ENCODE measurements at places on chromosomes 12 and 14. TPM values are rescaled to one million over a fixed set of nuclear protein-coding genes. Genes with fewer than 3 reads are reported as not detected.

- peaks cover 11% of the 10 kb centered on the region for H3K4me1 ChIP-seq
- H3K27ac ChIP-seq = no peak overlapping the region
- H3K36me3 ChIP-seq = peaks cover 16% of the 10 kb centered on the region
- H3K27me3 ChIP-seq = no peaks in the 10 kb centered on the region
Observed at GRCh38 chr14:64930085-64930843, 12.3 kb downstream of the GPX2 start.

DNA sequence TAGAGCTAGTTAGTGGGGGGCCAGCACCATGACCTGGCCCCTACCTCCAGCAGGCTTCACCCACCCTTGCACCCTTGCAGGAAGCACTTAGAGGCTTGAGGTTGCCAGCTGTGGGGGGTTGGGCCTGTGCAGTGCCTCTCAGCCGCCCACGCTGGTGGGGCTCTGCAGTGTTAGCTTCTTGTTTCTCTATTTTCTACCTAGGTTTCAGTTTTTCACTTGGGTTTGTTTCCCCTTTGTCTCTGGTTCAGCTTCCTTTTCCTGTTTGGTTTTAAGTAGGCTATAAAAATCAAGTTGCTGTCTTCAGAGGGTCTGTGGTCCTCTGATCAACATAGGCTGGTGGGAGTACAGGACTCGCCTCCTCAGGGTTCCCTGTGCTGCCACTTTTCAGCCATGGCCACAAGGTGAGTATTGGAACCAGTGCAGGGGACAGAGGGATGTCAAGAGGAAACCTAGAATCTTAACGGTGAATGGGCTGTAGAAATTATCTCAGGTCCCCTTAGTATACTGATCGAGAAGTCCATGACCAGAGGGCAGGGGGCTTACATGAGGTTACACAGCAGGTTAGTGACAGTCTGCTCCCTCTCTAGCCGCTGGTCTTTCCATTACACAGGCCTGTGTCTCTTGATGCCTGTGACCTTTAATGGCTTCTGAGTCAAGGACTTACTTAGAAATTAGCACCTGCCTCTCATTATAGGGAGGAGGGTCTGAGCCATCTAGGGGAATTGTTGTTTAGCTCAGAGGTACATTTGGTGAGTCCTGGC is at the start of gene EVL:
TSS of gene EVL (plus strand) at position 312 of the 761 bp plus-strand sequence. CDS start at position 391, 79 bp downstream.
- peak within 1 kb of the TSS; percentile 93 for H3K4me3 ChIP-seq
- no peaks in the 10 kb centered on the region for H3K27me3 ChIP-seq
- peaks cover 52% of the 10 kb centered on the region for H3K36me3 ChIP-seq
- H3K27ac ChIP-seq = peak within 1 kb of the TSS; percentile 96

DNA sequence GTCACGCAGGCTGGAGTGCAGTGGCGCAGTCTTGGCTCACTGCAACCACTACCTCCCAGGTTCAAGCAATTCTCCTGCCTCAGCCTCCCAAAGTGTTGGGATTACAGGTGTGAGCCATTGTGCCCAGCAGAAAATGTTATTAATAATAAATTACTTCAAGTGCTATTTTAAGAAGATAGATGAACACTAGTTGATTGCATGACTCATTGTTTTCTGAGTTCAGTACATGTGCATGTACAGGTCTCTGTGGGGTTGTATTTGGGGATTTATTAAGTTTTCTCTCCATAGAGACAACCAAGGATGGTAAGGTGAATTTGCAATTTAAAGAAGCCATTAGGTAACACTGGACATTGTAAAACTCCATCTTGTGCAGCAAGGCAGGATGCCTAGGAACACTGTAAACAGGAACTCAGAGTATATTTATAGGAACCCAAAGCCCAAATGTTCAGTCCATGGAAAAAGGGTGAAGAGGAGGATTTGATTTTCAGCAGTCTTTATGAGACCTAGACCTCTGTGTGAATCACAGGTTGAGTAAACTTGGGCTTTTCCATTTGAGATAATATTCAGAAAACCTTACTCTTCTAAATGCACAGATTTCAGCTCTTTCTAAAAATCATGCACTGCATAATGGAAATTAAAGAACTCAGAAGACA is 49.3 kb upstream of the TMPO start:
- no peak overlapping the region for H3K27ac ChIP-seq
- H3K4me1 ChIP-seq = no peaks in the 10 kb centered on the region
- H3K36me3 ChIP-seq = no peaks in the 10 kb centered on the region
- H3K4me3 ChIP-seq = no peak overlapping the region

GRCh38 chr14:53912021-53912420 is 44.6 kb downstream of the BMP4 start:
- no peaks in the 10 kb centered on the region for H3K4me1 ChIP-seq
- no peaks in the 10 kb centered on the region for H3K36me3 ChIP-seq
- H3K27ac ChIP-seq = no peak overlapping the region

DNA sequence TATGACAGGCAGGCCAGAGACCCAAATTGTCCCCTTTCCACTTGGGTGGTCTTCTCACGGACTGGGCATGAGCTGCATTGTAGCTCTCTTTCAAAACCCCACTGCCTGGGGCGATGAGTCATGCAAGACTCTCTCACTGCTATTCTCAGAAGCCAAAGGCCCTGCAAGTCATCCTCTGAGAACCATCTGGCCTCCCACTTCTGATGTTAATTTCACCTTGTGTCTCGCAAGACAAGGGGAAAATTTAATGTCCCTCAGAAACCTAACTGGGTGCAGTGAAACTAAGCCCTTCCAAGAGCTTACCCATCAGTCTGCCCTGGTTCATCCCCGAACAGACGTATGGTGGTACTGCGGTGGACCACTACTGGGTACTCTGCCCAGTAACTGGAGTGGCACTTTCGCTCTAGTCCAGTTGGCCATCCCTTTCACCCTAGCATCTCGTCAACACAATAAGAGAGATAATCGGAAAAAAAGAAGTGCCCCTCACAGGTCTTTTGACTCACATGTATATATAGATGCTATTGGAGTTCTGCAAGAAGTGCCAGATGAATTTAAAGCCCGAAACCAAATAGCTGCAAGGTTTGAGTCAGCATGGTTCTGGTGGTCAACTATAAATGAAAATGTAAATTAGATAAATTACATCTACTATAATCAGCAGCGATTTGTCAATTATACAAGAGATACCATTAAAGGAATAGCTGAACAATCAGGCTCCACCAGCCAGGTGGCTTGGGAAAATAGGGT is 31.3 kb upstream of the LALBA start:
- peaks cover 14% of the 10 kb centered on the region for H3K27me3 ChIP-seq
- ATAC-seq = peak; percentile 55
- no peaks in the 10 kb centered on the region for H3K4me1 ChIP-seq

- no peaks in the 10 kb centered on the region for H3K36me3 ChIP-seq
- ATAC-seq = no peak
- peaks cover 8% of the 10 kb centered on the region for H3K4me1 ChIP-seq
- H3K4me3 ChIP-seq = no peak overlapping the region
Observed at GRCh38 chr12:116672010-116672409, 65.9 kb downstream of the SPRING1 start.

- H3K4me1 ChIP-seq = no peaks in the 10 kb centered on the region
- no peak overlapping the region for H3K27ac ChIP-seq
- no peak for ATAC-seq
- peaks cover 19% of the 10 kb centered on the region for H3K27me3 ChIP-seq
- H3K4me3 ChIP-seq = no peak overlapping the region
- no peaks in the 10 kb centered on the region for H3K36me3 ChIP-seq
Observed at GRCh38 chr12:57998251-57998650, 56.9 kb downstream of the ATP23 start.

The GDF3 gene
- total RNA-seq = not detected

The MYH6 gene
- total RNA-seq = 0.71 TPM

The SMARCD1 gene
- total RNA-seq = 57.3 TPM
